Dermis microvascular lymphatic vessel endothelial cell (primary cell): ENCODE measurements at places on chromosomes 4 and X. TPM values are rescaled to one million over a fixed set of nuclear protein-coding genes. Genes with fewer than 3 reads are reported as not detected.

Gene PPP4R3C
- total RNA-seq = not detected in 2 replicates

Gene ZDHHC15
- under 0.01 TPM in 1 of 2 replicates, not detected in the other for total RNA-seq

Gene DRD5
- total RNA-seq = not detected in 2 replicates

Gene RHOXF1
- not detected in 2 replicates for total RNA-seq

Gene PABPC4L
- total RNA-seq = 0.26 and 0.51 TPM in 2 replicates

Gene HMX1
- total RNA-seq = under 0.01 TPM in 1 of 2 replicates, not detected in the other

Gene NR3C2
- 6.0 and 8.5 TPM in 2 replicates for total RNA-seq

Gene MAGEB1
- total RNA-seq = not detected in 2 replicates

Gene STAP1
- not detected in 2 replicates for total RNA-seq

Gene ADGRG2
- total RNA-seq = not detected in 2 replicates

Gene KLHL34
- not detected in 2 replicates for total RNA-seq

Gene TMEM150C
- 7.1 and 13.0 TPM in 2 replicates for total RNA-seq

Gene FATE1
- total RNA-seq = not detected in 2 replicates

Gene TMEM271
- total RNA-seq = not detected in 2 replicates

Gene EOLA2
- 11.7 and 17.1 TPM in 2 replicates for total RNA-seq

Gene RPS6KA6
- 0.51 and 0.63 TPM in 2 replicates for total RNA-seq

Gene F8A3
- total RNA-seq = 1.4 and 1.6 TPM in 2 replicates

Gene XAGE2
- total RNA-seq = not detected in 2 replicates

Gene P2RY4
- not detected in 2 replicates for total RNA-seq
